ENCODE measurements at places on chromosomes 4 and X.

GRCh38 chr4:109578846-109579245 is 18.8 kb downstream of the MCUB start:
- DNase-seq, result no peak

DNA sequence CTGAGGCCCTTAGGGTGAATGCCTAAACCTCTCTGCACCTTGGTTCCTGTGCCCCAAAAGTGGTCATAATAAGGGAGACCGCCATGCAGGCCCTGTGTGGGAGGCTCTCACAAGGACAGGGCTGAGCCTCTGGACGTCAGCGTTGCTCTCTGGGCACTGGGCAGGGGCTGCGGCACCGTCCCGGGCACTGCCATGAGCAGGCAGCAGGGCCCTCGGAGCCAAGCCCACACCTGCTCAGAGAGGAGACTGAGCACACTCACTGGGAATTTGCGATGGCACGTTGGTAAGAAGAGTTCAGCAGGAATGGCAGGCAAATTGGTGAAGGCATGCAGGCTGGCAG is 123.4 kb downstream of the HMX1 start:
- DNase-seq, result no peak

DNA sequence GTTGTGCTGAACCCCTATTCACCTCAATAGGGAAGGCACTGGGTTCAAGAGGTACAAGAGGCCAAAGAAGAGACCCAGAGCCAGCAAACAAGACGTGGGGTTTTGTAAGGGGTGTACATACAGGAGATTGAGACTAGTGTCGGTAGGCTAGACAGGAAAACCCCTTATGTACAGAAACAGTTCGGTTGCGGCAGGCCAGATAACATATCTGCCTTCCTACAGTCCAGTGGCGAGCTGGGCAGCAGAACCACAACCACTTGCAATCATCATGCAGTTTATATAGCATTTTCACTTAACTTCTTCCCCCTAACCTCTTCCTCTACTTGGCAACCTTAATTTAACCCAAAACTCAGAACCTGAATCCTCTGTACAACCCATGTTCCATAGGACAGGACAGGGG is 422.2 kb downstream of the PDHA2 start:
- no peak for DNase-seq

GRCh38 chr4:8156617-8157016 is 2.0 kb downstream of the ABLIM2 start:
- no peak for DNase-seq

- DNase-seq, result no peak
Measured at GRCh38 chr4:114284629-114285028, 305.2 kb upstream of the ARSJ start.

GRCh38 chr4:71444395-71444794 is 105.6 kb downstream of the SLC4A4 start:
- DNase-seq, result no peak

GRCh38 chr4:183599690-183600089 is 59.3 kb downstream of the RWDD4 start:
- DNase-seq, result no peak

DNA sequence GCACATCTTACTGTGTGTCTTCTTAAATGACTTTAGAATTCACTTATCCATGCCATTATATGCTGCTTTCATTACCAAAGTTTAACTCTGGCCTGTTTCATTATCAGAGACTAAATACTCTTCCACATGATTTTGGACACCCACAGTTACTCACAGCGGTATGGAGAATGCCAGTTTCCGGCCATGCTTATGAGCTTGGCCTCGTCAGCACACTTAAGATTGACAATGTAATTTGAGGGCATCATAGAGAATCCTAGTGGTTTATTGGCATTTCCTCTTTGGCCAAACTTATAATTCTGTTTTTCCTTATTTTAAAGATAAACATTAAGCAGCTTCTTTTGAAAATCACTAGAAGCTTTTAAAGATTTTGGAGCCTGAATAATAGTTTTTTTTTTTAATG is 104.5 kb downstream of the IRF2 start:
- DNase-seq, result no peak

DNA sequence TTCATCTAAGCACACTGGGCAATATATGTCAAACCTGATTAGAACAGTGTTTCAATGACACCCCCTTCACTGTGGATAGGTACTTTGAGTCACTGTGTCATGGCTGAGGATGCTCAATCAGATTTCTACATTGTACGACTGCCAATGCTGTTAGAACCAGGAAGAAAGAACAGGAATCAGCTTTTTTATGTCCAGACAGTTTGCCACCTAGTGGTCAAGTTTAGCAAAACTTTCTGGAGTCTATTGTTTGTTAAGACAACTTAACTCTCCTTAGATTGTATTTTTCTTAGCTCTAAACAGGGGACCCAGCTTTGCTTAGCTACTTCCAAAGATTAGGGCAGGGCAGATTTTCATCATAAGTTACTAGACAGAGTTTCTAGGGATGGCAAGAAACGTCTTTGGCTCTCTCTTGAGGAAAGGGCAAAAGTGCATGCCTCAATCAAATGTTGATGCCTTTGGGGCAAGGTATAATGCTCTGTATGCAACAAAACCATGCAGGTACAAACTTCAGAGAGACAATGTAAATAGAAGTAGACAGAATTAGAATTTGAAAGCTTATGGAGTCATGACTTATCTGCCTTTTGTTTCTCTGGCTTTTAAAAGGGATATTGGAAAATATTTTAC is 40.5 kb upstream of the BMP3 start:
- peak; percentile 58 for DNase-seq

- DNase-seq, result no peak
Measured at GRCh38 chr4:10024303-10024702, 3.0 kb upstream of the SLC2A9 start.

GRCh38 chr4:111228874-111229273 is 606.0 kb upstream of the PITX2 start:
- DNase-seq, result peak; percentile 28

DNA sequence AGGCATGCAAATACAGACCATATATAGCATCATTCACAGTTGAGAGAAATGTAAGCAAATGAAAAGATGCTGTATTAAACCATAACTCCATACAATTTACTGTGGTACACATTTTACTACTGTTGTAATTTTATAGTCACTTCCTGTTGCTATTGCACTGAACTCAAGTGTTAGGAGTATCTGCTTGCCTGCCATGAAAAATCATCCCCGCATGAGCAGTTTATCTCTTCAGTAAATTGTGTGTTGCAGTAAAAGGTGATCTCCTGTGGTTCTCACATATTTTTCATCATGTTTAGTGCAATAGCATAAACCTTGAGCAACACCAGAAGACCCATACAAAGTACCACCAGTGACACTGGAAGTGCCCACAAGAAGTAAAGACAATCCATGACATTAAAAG is 1153.4 kb downstream of the FAT4 start:
- DNase-seq, result no peak

DNA sequence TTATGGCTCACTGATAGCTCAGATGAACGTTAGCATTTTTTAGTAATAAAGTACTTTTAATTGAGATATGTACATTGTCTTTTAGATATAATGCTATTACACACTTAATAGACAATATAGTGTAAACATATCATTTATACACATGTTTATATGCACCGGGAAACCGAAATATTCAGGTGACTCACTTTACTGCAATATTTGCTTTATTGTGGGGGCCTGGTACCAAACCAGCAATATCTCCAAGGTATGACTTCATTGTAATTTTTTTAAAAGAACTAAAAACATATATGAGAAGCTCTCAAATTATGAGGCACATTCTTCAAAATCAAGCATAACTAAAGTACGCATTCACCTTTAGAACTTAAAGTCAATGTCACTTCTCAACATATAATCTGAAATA is 231.2 kb upstream of the SLC7A11 start:
- no peak for DNase-seq

- peak; percentile 18 for DNase-seq
Measured at GRCh38 chr4:89316931-89317366, 9.3 kb upstream of the GPRIN3 start.

GRCh38 chr4:69731847-69732246 is 28.6 kb downstream of the SULT1B1 start:
- DNase-seq, result no peak

GRCh38 chrX:24268786-24269185 is 45.1 kb downstream of the SUPT20HL2 start:
- no peak for DNase-seq

- DNase-seq, result no peak
Measured at GRCh38 chr4:59374416-59374815, 1825.7 kb upstream of the ADGRL3 start.

DNA sequence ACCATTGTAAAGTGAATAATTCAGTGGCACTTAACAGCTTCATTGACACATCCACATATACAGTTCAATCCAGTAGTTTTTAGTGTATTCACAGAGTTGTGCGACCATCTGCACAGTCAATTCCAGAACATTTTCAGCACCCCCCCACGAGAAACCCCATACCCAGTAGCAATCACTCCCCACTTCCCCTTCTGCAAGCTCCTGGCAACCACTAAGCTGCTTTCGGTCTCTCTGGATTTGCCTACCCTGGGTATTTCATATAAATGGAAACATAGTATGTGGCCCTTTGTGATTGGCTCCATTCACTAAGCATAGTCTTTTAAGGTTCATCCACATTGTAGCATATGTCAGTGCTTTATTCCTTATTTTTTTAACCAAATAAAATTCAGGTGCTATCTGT is 10.0 kb downstream of the MSL3 start:
- no peak for DNase-seq

Measured in GM03348 (cell line).